HuH-7 (cell line): ENCODE measurements at places on chromosomes 16 and 17.
A peak's percentile ranks its signal among the peaks of the same experiment; 100 is the strongest.

- DNase-seq = no peak
Measured at GRCh38 chr16:21159281-21159951, 942 bp downstream of the LDAF1 start.

- DNase-seq = no peak
Measured at GRCh38 chr17:50261051-50261915, 13.0 kb upstream of the TMEM92 start.

DNA sequence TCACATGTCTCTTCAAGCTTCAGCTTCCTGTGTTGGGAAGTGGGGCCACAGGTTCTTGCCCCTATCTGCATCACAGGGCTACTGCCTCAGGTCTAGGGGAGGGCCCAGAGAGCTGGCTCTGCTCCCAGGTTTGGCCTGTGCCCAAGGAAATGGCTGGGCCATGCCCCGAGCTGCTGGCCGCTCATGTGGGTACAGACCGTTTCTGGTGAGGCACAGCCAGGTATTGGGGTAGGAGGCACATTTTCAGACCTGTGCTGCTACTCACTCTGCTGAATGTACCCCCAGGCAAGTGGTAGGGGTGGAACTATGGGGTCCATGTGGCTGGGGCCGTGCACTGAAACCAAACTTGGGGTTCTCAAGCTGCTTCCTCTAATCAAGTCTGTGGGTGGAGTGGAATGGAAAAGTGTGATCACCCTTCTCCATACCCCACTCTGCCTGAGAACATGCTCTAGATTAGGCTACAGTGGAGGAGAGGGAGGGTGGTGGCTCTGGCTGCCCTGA is 4.6 kb downstream of the GAS2L2 start:
- DNase-seq = no peak

GRCh38 chr16:4958510-4959438 is 644 bp downstream of the SEC14L5 start:
- DNase-seq = no peak

GRCh38 chr17:78368348-78368747 is 8.5 kb upstream of the SOCS3 start:
- no peak for DNase-seq

DNA sequence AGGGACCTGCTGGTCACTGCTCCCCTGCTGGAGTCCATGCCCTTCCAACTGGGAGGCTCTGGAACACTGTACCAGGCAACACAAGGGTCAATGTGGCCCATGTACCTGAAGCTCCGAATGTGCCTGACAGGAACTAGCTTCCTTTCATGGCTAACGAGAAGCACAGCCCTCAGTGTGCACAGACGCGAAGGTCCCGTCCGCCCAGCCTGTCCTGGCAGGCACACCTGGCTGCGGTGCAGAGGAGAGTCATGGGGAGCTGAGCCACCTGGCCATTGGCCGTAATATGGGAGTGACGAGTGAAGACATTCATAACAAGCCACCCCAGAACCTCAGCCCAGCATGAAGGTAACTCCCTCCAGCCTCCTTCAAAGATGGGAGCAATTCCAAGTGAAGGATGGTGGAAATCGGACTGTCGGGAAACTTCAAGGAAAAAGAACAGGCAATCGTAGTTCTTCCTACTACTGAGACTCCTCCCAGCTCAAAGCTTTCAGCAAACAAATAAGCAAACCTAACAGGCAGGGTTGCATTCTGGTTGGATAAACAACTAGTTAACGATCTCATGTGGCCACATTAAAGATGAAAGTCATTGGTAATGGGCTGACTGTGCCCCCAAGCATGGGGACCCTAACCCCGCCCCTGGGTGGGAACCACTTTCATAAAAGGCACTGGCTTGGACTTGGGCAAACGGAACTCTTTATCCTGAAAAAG is 13.2 kb downstream of the TMEM11 start:
- DNase-seq = no peak

DNA sequence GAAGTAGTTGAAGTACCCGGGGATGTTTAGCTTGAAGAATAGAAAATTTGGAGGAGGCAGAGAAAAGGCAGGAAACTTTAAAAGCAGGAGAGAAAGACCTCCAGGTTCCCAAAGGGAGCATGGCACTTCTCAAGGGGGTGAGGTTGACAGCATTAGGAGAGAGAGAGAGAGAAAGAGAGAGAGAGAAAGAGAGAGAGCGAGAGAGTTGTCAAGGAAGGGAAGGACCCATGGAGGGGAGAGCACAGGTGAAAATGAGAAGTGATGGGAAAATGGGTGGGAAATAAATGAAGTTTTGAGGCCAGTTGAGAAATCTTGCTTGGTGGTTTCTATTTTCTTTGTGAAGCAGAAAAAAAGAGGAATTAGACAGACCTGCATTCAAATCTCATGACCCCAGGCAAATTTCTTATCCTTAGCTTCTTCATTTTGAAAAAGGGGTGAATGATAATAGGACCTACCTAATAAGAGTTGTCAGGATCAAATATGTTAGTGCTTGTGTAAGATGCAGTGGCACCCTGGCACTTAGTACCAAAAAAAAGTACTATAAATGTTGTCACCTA is 24.0 kb downstream of the PRKCB start:
- no peak for DNase-seq

DNA sequence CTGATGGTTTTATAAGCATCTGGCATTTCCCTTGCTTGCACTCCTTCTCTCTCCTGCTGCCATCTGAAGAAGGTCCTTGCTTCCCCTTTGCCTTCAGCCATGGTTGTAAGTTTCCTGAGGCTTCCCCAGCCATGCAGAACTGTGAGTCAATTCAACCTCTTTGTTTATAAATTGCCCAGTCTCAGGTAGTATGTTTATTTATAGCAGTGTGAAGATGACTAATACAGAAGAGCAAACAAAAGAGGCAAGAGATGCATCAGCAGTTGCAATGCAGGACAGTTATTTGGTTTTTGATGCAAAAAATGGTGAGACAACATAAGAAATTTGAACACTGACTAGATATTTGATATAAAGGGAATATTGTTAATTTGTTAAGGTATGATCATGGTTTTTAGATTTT is 16.8 kb downstream of the TMEM100 start:
- no peak for DNase-seq

- DNase-seq = no peak
Measured at GRCh38 chr16:54577651-54578128, 291.1 kb upstream of the IRX3 start.

DNA sequence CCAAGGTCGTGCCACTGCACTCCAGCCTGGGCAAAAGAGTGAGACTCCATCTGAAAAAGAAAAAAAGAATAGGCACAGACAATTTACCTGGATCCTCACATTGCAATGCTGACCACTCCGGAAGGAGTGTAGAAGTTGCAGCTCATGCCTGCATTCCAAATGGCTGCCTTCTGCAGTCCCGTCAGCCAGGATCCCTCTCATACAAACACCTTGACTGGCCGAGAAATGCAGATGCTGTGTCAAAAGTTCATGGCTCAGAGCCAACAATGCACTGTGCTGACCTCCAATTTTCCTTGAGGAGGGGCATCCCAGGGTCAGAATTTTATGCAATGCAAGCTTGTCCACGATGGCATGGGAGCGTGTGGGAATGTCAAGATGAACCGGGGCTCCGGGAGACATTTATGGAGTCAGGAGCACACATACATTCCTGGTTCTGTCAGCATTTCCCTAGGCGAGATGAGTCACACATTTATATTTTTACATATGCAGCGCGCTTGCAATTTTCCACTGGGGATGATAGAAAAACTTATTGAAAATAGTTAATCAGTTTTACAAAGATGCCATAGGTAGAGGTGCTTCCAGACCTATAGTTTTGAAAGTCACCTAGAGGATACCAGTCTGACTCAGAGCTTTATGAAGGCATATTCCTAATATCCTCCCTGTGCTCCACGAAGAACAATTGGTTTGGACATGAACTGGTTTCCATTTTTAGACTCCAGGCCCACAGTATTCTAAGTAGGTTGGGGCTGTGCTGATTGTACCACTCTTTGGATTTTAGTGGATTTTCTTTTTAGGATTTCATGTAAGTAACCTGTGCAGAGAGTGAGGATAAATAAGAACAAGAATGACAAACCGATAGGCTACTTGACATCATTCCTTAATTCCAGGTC is 614.6 kb downstream of the MAF start:
- DNase-seq = no peak

DNA sequence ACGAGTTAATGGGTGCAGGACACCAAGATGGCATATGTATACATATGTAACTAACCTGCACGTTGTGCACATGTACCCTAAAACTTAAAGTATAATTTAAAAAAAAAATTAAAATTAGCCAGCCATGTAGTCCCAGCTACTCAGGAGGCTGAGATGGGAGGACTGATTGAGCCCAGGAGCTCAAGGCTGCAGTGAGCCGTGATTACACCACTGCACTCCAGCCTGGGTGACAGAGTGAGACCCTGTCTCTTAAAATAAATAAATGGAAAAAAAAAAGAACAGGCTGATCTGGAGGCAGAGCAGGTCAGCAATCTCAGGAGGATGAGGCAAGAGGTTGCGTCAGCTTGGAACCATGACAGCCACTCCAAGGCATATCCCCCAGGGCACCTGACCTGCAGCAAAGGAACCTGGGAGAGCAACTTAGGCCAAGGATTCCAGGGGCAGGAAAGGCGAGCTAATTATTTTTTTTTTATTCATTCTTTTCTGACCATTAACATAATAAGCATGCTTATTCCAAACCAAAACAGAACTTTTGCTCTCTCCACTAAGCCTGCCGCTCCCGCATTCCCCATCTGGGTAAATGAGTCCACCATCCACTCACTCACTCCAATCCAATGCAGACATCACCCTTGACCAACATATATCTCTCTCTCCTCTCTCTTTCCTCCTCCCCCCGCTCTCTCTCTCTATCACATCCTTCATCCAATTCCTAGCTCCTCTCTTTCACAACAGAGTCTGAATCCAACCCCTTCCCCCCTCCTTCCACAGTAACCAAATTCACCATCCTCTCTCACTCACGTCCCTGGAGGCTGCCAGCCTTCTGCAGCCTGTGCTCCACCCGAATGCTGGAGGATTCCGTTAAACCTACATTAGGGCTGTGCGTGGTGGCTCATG is 47.7 kb downstream of the TK2 start:
- DNase-seq = no peak

GRCh38 chr16:75264999-75265910 is 13.8 kb upstream of the BCAR1 start:
- no peak for DNase-seq

DNA sequence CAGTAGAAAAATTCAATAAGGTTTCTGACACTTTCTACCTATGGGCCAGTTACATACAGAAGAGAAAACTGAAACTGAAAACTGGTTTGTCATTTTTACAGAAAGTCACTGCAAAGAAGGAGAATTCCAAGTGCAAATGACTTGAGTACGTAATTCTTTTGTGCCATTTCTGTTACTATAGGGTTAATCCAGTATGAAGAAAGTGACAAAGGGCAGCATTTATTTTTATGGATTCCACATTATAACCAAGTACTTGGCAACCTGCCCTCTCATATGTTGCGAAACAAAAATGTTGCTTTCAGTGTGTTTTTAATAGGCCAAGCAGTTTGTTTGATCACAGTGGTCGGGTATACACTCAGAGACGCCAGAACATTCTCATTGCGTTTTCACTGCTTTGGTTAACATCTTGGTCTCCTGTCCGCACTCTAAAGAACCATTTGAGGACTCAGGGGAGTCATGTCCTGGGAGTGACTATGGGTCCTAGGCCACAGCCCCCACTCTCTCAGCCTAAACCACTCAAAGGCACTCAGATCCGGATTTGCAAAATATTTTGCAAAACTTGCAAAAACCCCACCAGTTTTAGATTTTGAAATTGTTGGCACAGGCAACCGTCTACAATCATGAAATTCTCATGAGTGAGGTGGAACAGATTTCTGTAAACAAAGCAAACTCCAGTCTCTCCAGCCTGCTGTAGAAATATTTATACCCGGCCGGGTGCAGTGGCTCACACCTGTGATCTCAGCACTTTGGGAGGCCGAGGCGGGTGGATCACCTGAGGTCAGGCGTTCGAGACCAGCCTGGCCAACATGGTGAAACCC is 15.4 kb upstream of the HELZ start:
- DNase-seq = peak; percentile 24

DNA sequence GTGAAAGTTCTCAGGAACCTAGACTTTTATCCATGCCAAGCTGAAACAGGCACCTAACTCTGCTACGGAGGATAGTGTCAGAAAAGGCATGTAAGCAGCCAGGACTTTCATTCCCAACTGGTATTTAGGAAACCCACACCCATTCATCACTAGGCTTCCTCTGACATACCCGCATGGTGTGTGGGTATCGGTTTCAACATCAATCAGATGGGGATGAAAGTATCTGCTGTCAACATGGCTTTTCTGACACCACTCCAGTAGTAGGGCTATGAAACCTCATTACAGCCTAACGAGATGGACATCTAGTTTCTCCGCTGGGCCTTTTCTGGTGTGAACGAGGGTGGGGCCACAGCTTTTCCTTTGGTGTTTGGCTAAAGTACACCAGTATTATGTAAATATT is 1178.3 kb downstream of the CDH11 start:
- no peak for DNase-seq

GRCh38 chr16:2092256-2092620 is 43.5 kb downstream of the PKD1 start:
- DNase-seq = no peak

- no peak for DNase-seq
Measured at GRCh38 chr16:2042171-2042985, 5.3 kb downstream of the NTHL1 start.

- no peak for DNase-seq
Measured at GRCh38 chr17:12290207-12290606, 269.5 kb downstream of the MAP2K4 start.

GRCh38 chr17:80999536-81000333 is 8.1 kb downstream of the CHMP6 start:
- no peak for DNase-seq

GRCh38 chr17:78819806-78820792 is 20.5 kb downstream of the USP36 start:
- DNase-seq = no peak

DNA sequence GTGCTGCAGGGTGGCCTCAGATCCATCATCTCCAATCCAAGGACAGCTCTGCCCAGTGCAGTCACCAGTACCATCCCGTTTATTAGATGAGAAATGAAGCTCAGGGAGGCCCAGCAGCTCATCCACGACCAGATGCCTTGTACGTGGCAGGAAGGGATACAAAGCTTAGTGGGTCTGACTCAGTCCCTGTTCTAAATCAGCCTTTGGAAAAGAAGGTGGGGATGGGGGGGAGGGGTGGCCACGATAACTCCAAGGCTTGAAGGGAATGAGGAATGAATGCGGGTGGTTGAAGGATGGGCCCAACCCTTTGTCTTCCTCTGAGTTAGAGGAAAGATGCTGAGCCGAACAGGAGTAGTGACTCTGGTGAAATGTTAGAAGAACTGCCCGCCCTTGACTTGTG is 25.8 kb downstream of the LLGL2 start:
- no peak for DNase-seq

- no peak for DNase-seq
Measured at GRCh38 chr17:69962436-69962995, 112.5 kb upstream of the KCNJ16 start.
